GM12892 (cell line): ENCODE measurements at places on chromosomes 16 and 17.

- no peak for DNase-seq
Measured at GRCh38 chr16:4233431-4233830, 8.4 kb downstream of the SRL start.

DNA sequence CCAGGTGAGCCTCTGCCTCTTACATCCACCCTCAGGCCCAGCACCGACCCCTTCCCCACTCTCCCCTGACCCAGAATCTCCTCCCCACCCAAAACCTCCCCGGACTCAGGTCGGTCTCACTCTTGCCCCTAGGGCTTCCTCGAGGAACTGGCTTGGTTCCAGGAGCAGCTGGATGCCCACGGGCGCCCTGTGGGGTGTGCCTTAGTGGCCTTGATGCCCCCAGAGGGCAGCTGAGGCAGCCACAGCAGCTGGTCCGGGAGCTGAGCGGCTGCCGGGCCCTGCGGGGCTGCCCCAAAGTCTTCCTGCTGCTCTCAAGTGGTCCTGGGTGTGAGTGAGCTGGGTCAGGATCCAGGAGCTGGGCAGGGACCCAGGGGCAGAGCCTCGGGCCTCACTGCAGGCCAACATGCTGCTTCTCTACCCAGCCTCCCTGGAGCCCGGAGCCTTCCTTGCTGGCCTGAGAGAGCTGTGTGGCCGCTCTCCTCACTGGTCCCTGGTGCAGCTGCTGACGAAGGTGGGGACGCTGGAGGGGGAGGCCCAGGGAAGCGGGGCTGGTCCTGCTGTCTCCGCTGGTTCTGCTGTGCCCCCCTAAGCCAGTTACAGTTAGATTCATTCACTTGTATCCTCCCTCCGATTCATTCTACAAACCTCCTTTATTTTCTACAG is 9.6 kb downstream of the ZNF213 start:
- DNase-seq: no peak

GRCh38 chr16:10033556-10033955 is 148.7 kb downstream of the GRIN2A start:
- no peak for DNase-seq

GRCh38 chr17:70882504-70882903 is 713.2 kb downstream of the KCNJ2 start:
- DNase-seq: no peak

GRCh38 chr17:66953630-66954020 is 10.9 kb upstream of the CACNG4 start:
- DNase-seq: no peak

- DNase-seq: no peak
Measured at GRCh38 chr17:48307814-48308411, 122.1 kb downstream of the SKAP1 start.

- no peak for DNase-seq
Measured at GRCh38 chr17:307741-308507, 44.7 kb downstream of the RPH3AL start.

DNA sequence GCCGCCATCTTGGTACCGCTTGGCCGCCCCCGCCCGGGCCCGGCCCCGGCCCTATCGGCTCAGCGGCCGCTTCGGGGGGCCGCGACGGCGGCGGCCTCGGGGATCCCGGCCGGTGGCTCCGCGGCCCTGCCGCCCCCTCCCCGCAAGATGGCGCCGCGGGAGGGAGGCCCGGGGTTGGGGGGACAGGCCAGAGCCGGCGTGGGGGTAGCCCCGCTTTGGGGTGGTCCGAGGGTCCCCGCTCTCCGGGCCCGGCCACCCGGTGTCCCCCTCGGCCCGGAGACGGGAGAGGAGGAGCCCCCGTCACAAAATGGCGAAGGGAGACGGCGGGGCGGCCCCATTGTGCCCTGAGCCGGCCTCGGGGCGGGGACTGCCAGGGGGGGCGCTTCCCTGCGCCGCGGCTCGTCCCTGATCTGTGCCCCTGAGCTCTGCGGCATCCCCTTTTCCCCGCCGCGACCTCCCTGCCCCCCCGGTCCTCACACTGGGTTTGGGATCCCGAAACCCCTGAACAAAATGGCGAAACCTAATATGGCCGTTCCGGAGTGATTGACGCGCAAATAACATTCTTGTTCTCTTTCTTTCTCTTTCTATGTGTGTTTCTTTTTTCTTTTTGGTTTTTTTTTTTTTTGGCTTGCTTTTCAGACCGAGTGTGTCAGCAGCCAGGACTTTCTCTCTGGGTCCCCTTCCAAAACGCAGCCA is 986 bp downstream of the HAPSTR1 start:
- DNase-seq: peak; percentile 38

DNA sequence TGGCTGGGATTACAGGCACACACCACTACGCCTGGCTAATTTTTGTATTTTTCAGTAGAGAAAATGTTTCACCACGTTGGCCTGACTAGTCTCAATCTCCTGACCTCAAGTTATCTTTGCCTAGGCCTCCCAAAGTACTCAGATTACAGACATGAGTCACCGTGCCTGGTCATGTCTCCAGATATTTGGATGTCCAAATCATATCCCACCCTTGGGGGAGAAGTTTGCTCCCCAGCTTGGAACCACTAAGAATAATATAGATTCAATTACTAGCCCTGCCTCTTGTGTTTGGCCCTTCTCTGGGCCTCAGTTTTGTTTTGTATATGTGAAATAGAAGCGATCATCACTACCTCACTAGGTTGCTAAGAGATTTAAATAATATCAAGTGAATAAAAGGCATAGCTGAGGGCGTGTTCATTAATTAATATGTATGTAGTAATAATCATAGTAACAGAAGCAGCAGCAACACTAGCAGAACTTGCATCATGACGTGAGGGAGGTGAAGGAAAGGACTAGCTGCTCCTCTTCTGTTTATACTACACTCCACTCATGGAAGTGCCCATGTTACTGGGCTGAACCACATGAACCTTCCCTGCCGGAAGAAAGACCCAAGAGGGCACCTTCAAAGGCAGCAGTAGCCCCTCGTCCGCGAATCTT is 253.6 kb upstream of the XYLT1 start:
- DNase-seq: no peak

DNA sequence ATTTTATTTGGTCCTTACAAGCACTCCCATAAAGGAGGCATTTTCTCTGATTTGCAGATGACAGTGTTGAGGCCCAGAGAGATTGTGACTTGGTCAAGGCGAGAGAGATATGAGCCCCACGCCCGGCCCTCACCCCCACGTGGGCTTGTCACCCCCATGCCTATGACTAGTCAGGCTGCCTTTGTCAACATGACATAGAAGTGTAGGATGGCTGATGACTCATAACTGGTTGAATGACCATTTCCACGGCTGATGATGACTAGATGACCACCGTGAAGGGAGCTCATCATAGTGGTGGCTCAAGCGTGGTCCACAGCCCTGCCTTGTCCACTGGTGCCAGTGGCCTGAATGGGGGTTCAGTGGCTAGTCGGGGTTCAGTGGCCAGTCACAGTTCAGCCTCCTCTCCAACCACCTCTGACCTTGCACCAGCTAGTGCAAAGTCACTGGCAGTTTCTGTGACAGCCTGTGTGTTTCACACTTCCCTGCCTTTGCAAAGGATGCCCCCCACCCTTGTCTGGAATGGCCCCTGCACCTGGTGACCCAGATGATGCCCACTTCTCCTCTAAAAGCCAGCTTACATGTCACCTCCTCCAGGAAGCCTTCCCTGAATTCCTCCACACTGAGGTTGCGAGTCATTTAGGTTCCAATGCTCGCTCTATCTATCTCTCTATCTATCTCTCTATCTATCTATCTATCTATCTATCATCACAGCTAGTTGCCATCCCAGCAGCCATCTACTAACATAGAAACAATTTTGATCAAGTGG is 3.8 kb upstream of the WSCD1 start:
- no peak for DNase-seq

DNA sequence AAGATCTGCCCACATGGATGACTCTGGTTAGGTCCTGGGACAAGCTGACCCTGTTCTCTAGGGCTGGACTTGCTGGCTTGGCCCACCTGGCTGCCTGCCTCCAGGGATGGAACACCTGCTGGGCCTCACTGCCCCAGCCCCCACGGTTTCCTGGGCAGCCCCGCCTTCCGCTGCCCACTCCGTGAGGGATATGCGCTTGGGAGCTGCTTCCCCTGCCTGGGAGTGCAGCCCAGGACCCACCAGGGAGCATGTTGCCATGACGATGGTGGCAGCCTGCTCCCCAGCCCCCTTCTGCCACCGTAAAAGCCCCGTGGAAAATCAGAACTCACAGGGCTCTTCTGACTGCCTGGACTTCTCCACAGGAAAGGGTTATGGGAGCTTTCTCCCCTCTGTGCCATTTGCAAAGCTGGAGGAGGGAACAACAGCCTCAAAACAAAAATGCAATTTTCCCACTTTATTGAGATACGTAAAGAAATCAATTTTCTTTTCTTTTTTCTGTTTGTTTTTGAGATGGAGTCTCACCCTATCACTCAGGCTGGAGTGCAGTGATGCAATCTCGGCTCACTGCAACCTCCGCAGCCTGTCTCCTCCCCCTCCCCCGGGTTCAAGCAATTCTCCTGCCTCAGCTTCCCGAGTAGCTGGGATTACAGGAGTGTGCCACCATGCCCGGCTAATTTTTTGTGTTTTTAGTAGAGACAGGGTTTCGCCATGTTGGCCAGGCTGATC is 18.0 kb upstream of the GAS7 start:
- DNase-seq: no peak

- peak; percentile 46 for DNase-seq
Measured at GRCh38 chr16:84013787-84014569, 28.6 kb downstream of the SLC38A8 start.

- DNase-seq: no peak
Measured at GRCh38 chr17:900336-900934, 79.1 kb downstream of the NXN start.

DNA sequence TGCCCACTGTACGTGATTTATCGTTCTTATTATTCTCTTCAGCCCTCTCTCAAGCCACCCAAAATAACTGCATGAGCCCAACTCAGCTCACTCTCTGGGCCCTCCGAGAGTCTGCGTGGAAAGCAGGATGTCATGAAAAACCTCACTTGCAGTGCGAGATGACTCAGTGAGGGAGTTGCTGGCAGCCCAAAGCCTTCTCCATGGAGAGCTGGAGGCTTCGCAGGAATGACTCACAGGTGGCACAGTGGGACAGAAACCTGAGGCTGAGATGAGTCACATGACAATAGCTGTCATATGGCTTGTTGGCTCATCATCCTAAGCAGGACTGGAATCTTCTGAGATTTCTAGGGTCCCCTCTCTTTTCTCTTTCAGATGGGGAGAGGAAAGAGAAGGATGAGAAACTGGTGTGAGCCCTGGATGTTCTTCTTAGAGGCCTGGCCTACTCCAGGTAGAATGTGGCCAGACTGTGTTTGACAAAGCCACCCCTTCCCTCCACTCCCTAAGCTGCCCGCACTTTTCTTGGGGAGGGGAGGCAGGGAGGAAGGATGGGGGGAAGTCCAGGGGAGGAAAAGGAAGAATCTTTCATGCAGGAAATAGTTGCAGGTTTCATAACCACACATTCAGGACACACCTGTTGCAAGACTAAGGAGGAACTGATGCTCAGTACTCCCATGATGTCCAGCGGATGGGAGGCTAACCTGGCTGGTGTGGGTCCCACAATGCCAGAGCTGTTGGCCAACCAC is 160.6 kb upstream of the RPL38 start:
- no peak for DNase-seq

- DNase-seq: no peak
Measured at GRCh38 chr16:65665586-65665985, 543.7 kb upstream of the CDH11 start.

- DNase-seq: no peak
Measured at GRCh38 chr16:48596326-48596725, 13.7 kb downstream of the N4BP1 start.

- DNase-seq: no peak
Measured at GRCh38 chr16:30383521-30383920, 1.2 kb upstream of the SEPTIN1 start.

DNA sequence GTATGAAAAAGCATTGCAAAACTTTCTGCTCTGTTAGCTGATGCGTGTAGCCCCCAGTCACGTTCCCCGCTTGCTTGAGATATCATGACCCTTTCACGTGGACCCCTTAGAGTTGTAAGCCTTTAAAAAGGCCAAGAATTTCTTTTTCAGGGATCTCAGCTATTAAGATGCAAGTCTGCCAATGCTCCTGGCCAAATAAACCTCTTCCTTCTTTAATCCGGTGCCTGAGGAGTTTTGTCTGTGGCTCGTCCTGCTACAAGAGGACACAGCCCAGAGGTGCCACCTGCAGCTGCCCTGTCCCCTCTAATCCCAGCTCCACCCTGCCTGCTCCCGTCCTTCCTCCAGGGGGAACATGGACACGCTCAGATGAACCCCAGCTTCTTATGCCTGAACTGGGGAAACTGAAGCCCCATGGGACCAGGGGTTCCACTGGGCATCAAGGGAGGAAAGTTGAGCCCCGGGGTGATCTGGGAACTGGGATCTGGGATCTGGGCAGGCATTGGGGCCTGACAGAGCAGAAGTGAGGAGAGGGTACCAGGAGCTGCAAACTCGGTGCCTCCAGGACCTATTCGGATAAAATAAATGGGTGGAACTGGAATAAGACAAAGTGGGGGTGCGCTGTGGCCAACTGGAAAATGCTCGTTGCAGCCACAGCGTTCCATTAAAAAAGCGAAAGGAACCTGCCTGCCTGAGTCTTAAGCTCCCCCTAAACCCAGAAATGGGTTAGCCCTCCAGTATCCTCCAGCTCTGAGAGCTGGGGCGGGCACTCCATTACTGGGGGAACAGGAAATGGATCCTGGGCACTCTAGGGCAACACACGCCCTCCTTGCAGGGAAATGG is 19.7 kb downstream of the QPRT start:
- DNase-seq: no peak

DNA sequence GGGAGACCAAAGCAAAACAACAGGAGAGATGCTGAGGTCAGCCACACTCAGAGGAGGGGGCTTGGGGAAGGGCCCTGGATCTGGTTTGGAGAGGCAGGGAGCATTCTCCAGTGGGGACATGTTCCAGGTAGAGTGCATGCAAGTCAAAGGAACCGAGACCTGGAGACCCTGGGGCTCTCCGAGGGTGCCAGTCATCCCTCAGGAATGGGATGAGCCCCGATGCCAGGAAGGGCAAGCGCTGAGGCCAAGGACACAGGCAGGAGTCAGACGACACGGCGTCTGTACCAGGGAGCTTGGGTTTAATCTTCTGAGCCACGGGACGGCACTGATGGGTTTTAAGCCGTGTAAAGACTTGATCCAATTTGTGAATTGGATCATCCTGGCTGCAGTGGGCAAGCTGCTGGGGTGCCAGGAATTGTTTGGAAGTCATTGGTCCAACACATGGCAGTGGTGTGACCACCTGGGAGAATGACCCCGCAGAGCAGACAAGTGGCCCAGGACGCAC is 32.9 kb upstream of the ANKRD40CL start:
- no peak for DNase-seq

DNA sequence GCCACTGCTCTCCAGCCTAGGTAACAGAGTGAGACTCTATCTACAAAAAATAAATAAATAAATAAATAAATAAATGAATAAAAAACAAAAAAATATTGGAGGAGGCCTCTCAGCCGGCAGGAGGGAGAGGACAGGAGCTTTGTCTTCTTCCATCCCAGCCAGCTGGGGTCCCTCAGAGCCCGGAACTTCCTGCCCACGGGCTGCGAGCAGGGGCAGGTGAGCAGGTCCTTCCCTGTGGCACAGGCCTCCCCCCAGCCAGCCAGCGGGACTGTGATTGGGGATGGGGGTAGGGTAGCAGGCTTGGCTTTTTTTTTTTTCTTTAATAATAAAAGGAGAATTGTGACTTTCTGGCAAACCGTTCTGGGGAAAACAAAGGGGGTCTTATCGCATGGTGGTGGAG is 10.1 kb downstream of the SMTNL2 start:
- DNase-seq: no peak
